RCC 7860 (cell line): ENCODE measurements at places on chromosomes 4 and X.

- DNase-seq = no peak
Measured at GRCh38 chr4:171266671-171267070, 546.5 kb upstream of the GALNTL6 start.

DNA sequence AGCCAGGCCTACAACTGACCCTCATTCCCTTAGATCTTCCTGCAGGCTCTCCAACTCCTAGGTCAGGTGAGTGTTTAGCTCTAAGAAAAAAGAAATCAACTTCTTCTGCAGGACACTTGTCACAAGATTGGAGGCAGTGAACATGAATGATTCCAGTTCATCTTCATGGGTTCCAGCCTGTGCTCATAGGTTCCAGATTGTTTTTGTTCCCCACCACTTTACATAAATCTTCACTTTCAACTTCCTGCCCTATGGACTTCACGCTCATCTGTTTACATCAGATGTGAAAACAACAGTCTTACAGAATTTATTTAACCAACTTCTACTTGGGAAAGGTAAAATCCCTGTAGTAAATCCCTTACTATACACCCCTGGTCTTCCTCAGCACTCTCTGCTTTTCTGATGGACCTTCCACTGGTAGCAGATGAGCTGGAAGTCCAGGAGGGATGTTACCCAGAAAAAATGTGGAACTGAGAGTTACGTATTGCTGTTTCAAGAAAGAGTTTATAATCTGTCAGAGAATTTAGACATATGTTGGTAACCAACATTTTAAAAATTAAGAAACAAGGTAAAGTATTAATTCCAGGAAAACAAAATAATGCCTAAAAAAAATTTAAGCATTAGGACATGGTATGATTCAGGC, 62.4 kb downstream of the ANAPC10 start:
- no peak for DNase-seq

DNA sequence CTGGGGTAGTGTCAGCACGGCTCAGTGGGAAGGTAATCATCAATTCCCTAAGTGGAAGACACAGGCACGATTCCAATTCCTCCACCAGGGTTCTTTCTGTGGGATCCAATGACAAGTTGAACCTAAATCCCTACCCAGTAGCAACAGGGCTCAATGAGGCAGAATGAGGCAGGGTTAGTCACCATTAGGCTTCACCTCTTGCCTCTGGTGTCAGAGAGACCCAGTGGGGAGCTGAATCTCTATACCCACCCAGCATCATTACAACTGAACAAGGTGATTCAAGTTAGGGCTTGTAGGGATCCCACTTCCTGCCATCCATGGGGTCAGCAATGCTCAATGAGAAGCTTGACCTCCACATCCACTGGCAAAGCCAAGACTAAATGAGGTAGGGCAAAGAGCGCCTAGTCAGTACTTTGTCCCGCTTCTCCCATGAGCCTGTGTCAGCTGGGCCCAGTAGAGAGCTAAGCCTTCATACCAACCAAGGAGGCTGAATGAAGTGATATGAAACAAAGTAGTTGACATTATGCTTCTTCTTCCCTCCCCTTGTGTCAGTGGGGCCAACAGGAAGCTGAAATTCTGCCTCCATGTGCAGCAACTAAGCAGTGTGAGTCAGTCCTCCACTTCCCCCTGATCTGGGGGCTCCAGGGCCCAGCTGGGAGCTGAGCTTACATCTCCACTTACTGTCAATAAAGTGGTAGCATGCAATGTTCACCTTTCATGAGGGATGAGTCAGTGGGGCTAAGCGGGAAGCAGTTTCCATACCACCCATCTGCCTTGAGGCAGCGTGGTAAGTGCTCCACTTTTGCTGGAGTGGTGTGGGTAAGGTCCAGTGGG, 36.4 kb upstream of the RBM41 start:
- DNase-seq = no peak

GRCh38 chr4:7587433-7588405, 153.0 kb upstream of the PSAPL1 start:
- no peak for DNase-seq
